ENCODE measurements at places on chromosomes 5 and 9. TPM values are rescaled to one million over a fixed set of nuclear protein-coding genes. Genes with fewer than 3 reads are reported as not detected.

The IFNB1 gene
- not detected for total RNA-seq

The TMEM171 gene
- total RNA-seq, result 0.24 TPM

The EIF4E1B gene
- not detected for total RNA-seq

The OGN gene
- not detected for total RNA-seq

The CHSY3 gene
- total RNA-seq, result 3.7 TPM

The HMGCR gene
- 18.4 TPM for total RNA-seq

The SGCD gene
- 7.0 TPM for total RNA-seq

The LHX3 gene
- total RNA-seq, result not detected

The DIAPH1 gene
- 49.1 TPM for total RNA-seq

The PNPLA7 gene
- 0.13 TPM for total RNA-seq

The SYNPO gene
- 15.3 TPM for total RNA-seq

The TAS2R1 gene
- total RNA-seq, result not detected

The WHRN gene
- 0.78 TPM for total RNA-seq

The FBN2 gene
- total RNA-seq, result 95.8 TPM

The UBAP2 gene
- total RNA-seq, result 14.5 TPM

The GFPT2 gene
- total RNA-seq, result 25.4 TPM

The PKD2L2 gene
- not detected for total RNA-seq

The S100Z gene
- not detected for total RNA-seq

The GM2A gene
- total RNA-seq, result 36.9 TPM

The PCDHB3 gene
- 0.13 TPM for total RNA-seq

The PGGT1B gene
- 6.6 TPM for total RNA-seq

The BTNL9 gene
- not detected for total RNA-seq

The GABRA6 gene
- not detected for total RNA-seq

The SPINK13 gene
- total RNA-seq, result not detected

The COL23A1 gene
- total RNA-seq, result not detected

The C5orf58 gene
- total RNA-seq, result not detected

The ANXA2R gene
- 1.4 TPM for total RNA-seq

The SAXO1 gene
- total RNA-seq, result not detected

The CLIC3 gene
- 3.1 TPM for total RNA-seq

The GPX3 gene
- total RNA-seq, result 35.0 TPM

The TPRN gene
- total RNA-seq, result 12.2 TPM
